ENCODE measurements at places on chromosomes 5 and 9.
A peak's percentile ranks its signal among the peaks of the same experiment; 100 is the strongest.

GRCh38 chr5:101393795-101394450, 490.8 kb upstream of the ST8SIA4 start:
- DNase-seq: no peak

GRCh38 chr5:13814301-13814700, 130.2 kb downstream of the DNAH5 start:
- DNase-seq: peak; percentile 35

GRCh38 chr9:9100070-9100469, 1300.5 kb upstream of the DMAC1 start:
- DNase-seq: no peak

GRCh38 chr9:80028501-80028900, 456.7 kb downstream of the TLE4 start:
- DNase-seq: no peak

GRCh38 chr5:59062986-59063683, 480.3 kb downstream of the RAB3C start:
- DNase-seq: no peak

DNA sequence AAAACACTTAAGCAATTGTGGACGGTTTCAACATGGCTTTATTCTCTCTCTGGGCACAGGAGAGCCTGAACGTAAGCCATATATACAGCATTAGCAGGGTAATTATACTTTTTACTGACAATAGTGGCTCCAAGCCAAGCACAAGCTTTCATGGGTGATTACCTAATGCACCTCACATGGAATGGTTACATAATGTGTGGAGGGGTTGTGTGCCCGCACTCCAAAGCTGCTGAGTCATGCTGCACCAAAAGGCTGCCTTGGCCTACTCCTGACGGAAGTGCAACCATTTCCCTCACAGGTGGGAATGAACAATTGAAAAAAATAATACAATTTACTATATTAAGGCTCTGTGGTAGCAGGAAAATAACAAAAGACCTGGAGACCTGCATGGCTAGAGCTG, 86.5 kb upstream of the ATP10B start:
- DNase-seq: peak; percentile 16

DNA sequence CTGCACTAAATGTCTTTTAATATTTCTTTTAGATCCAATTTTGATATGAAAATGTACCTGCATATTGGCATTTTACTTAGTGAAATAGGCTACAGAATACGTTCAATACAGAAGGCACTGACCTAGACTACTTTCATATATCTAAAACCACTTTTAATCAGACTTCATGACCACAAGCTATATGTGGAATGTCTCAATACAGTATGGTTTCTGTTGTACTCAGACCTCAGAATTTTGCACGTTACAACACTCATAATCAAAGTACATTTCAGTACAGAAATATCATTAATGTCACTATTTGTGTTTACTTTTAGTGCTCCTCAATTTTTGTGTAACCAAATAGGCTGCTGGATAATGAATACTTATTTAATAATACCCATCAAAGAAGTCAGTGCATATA, 74.8 kb downstream of the MEF2C start:
- no peak for DNase-seq

DNA sequence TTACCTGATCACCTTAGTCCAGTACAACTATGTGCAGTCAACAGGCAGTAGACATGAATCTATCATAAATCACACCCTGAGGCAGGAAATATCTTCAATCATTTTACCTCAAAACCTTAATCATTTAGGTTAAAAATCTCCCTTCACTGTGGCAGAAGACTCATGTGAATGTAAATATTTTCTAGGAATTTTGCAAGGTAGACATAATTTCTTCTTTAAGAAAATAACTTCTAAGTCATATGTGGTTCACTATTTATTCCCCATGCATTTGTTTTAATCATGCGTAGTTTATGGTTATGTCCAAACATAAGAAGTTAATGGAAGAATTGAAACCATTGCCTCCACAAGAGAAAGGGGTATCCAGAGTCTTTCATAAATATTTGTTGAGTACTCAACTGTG, 97.0 kb downstream of the HMHB1 start:
- no peak for DNase-seq

DNA sequence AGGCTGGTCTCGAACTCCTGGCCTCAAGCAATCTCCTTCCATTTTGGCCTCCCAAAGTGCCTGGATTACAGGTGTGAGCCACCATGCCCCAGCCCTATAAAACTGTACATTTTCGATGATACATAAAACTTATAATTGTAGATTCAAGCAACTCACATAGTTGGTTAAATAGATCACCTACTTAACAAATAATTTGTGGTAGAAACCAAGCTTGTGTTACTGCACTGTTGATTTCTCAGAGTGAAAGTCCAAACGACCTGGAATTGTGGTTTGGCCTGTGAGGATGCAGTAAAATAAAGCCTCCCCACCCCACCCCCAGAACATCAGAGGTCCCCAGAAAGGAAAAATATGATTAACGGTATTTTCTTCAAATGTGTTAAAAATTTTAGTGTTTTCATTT, 92.7 kb downstream of the TRIO start:
- no peak for DNase-seq

GRCh38 chr9:107584186-107584585, 94.6 kb upstream of the KLF4 start:
- DNase-seq: no peak

DNA sequence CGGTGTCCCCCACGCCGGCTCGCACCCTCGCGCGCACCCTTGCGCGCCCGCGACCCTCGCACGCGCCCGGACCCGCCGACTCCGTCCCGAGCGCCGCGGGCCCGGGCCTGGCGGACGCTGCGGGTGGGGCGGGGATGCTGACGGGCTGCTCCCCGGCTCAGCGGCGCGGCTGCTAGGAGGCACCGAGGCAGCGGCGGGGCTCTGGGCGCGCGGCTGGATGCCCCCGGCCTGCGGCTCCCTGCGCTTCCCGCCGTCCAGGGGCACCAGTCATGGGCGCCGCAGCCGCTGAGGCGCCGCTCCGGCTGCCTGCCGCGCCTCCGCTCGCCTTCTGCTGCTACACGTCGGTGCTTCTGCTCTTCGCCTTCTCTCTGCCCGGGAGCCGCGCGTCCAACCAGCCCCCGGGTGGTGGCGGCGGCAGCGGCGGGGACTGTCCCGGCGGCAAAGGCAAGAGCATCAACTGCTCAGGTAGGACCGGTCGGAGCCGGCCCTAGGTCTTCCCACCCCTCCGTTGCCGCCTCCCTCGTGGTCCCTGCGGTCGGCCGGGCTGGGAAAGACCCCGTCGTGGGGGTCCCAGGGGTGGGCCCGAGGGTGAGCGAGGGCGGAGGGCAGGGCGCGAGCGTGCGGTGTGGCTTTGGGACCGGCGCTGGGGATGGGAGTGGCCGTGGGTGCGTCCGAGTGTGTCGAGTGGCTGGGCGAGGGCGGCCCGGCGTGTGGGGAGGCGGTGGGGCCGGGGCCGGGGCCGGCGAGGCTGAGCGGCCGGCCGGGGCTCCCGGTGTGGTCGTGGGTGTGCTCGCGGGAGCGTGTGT, 530 bp downstream of the TMEFF1 start:
- DNase-seq: peak; percentile 13

Measured in NCI-H1105 treated with DMSO at 0.1 percent for 48 hours (cell line).